ENCODE measurements at places on chromosomes 7 and 10.

GRCh38 chr7:48634116-48634632 is 290.2 kb upstream of the CDC14C start:
- no peak for DNase-seq

DNA sequence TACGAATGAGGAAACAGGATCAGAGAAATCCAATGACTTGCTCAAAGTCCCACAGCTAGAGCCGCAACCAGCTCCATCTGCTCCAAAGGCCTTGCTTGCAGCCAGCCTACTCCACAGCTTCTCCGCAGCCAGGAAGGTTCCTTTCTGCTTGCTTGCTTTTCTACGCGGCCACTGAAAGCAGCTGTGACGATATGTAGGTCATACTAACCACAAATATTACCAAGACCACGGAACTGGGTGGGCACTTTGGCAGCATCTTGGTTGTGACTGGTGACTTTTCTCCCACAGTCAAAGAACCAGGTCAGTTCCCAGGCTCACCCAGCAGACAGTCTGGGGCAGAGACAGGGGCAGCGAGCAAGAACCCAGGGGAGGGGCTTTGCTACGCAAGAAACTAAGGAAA is 86.4 kb downstream of the FAM53B start:
- DNase-seq = no peak

GRCh38 chr7:20722941-20723340 is 63.7 kb downstream of the SP8 start:
- DNase-seq = no peak

GRCh38 chr10:85537561-85537960 is 829.0 kb downstream of the GRID1 start:
- no peak for DNase-seq

DNA sequence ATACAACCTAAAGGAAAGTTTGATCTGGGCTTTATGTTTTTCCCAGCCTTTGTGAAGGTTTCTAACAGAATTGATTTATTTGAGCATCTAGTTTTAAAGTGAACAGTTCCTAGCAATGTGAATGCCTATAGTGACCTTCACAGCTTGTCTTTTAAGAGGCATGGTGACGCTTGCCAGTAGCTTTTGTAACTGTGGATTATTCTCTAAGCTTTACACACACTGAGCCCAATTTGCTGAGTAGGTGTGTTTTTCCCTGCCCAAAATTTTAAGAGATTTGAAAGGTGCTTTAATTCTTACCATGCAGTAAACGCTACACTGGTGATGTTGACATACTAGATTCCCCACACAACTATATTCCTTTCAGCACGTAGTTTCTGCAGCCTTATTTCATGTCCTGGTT is 420.2 kb upstream of the AKR1E2 start:
- no peak for DNase-seq

DNA sequence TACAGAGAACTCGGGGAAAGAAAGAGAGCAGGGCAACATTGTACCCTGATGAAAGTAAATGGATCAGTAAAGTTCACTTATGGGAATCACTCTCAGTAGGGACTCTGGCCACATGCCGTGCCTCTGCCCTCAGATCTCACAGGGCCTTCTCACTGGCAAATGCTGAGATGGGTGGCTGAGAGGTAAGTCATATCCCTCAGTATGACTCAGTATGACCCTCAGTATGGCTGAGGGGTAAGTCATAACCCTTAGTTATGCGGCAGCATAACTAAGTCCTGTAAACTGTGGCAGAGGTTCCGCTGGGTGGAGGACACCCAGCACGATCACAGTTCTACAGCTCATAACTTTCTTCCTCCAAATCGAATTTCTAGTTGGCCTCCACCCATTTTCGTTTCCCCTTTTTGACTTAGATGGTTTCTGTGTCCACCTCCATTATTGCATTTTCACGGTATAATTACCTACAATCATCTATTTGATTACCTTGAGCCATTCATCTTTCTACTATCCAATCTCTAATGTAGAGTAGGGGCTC is 26.5 kb upstream of the WNT16 start:
- DNase-seq = no peak

DNA sequence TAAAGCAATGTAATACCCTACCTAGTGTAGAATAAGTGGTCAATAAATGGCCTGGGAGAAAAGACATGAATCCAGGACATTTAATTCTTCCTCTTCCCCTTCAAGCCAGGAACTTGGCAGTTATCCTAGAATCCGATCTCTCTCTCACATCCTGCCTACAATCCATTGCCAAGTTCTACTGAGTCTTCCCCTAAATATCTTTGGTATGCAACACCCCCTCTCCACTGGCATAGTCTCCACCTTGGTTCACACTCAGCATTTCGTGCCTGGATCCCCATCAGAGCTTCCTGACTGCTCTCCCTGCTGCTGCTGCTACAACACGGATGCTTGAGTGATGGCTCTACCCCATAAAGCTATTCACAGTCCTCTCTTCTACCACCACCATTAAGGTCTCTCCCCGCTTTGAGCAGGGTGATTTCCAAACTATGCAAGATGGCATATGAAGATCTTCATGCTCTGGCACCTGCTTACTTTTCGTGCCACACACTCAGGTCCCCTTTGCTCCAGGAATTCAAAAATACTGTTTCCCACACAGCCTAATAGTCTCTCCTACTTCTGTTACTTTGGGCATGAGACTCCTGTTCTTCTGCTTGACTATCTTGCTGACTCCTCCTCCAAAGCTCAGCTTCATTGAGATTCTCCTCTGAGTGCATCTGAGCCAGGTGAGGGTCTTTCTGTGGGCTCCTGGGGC is 4.8 kb downstream of the ANK3 start:
- no peak for DNase-seq
